ENCODE measurements at places on chromosomes 3 and 15. TPM values are rescaled to one million over a fixed set of nuclear protein-coding genes. Genes with fewer than 3 reads are reported as not detected.

DNA sequence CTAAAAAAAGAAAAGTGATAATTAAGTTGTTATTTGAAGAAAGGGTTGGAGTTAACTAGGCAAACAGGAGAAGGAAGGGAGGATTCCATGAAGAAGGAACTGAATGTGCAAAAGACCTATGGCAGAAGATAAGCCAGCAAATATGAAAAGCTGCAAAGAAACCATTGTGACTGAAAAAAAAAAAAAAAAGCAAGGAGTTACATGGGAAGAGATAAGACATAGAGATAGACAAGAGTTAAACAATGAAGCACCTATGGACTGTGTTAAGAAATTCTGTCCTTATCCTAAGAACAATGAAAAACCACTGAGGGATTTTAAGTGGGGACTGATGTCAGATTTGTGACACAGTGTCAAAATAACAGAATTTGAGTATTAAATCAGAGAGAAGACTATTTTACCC lies 17.0 kb downstream of the ZNF280D start:
- no peak for DNase-seq
- no peaks in the 10 kb centered on the region for H3K27me3 ChIP-seq
- H3K4me3 ChIP-seq, result no peak overlapping the region
- no peaks in the 10 kb centered on the region for H3K36me3 ChIP-seq
- H3K4me1 ChIP-seq, result no peaks in the 10 kb centered on the region

DNA sequence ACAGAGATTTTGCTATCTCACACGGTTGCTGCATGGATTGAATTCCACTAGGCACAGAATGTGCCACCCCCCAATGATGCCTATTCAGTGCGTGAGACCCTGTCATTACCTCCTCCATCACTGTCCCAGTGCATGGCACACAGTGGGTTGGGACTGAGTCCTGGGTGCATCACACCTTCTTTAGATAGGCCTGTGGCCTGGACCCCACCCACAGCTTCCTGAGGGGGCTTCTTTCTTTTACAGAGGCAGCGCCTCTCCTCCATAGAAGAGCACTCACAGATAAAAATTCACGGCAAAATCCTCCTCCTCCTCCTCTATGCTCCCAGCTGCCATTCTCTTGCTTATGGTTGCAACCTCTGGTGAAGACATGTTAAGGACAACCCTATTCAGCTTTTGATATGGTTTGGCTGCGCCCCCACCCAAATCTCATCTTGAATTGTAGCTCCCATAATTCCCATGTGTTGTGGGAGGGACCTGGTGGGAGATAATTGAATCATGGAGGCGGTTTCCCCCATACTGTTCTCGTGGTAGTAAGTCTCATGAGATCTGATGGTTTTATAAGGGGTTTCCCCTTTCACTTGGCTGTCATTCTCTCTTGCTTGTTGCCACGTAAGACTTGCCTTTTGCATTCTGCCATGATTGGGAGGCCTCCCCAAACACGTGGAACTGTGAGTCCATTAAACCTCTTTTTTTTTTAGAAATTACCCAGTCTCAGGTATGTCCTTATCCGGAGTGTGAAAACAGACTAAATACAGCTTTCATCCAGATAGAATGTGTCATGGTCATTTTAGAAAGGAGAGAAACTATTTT lies 147.6 kb downstream of the KLF13 start:
- no peak for DNase-seq
- H3K4me1 ChIP-seq, result peaks cover 10% of the 10 kb centered on the region
- no peaks in the 10 kb centered on the region for H3K27me3 ChIP-seq
- no peaks in the 10 kb centered on the region for H3K36me3 ChIP-seq
- no peak overlapping the region for H3K4me3 ChIP-seq

ULK4 gene
- 45.7 TPM for polyA plus RNA-seq

DNA sequence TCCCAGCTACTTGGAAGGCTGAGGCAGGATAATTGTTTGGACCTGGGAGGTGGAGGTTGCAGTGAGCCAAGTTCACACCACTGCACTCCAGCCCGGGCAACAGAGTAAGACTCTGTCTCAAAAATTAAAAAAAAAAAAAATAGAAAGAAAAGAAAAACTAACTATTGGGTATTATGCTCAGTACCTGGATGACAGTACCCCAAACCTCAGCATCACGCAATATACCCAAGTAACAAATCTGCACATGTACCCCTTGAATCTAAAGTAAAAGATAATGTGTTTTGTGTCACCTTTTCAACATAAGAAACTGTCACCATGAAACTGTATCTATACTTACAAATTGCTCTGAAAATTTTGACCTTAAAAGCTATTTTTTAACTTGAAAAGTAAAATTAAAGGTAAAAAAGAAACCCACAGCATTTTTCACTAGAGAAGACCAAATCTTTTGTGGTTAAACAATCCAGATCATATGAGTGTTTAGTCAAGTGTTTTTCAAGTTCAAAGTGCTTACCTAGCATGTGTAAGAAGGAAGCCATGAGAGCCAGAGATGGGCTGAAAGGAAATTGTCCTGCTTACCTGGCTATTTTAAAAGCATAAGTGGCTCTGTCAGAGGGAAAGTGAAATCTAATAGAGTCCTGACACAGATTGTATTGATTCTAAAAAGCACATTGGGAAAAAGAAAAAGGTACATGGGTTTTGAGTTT lies 50.5 kb downstream of the MYO1E start:
- H3K36me3 ChIP-seq, result no peaks in the 10 kb centered on the region
- H3K4me1 ChIP-seq, result no peaks in the 10 kb centered on the region
- H3K4me3 ChIP-seq, result no peak overlapping the region
- DNase-seq, result no peak

LTF gene
- 7.8 TPM for polyA plus RNA-seq

GRCh38 chr3:38579141-38579540 lies 70.3 kb downstream of the SCN5A start:
- H3K4me3 ChIP-seq, result no peak overlapping the region
- H3K27ac ChIP-seq, result no peak overlapping the region
- no peak for DNase-seq
- no peaks in the 10 kb centered on the region for H3K36me3 ChIP-seq

CHRNA5 gene
- polyA plus RNA-seq, result 3.7 TPM

GRCh38 chr3:191753196-191753595 lies 292.2 kb downstream of the PYDC2 start:
- H3K4me3 ChIP-seq, result no peak overlapping the region
- no peaks in the 10 kb centered on the region for H3K27me3 ChIP-seq
- DNase-seq, result no peak
- H3K27ac ChIP-seq, result no peak overlapping the region
- H3K36me3 ChIP-seq, result no peaks in the 10 kb centered on the region

DNA sequence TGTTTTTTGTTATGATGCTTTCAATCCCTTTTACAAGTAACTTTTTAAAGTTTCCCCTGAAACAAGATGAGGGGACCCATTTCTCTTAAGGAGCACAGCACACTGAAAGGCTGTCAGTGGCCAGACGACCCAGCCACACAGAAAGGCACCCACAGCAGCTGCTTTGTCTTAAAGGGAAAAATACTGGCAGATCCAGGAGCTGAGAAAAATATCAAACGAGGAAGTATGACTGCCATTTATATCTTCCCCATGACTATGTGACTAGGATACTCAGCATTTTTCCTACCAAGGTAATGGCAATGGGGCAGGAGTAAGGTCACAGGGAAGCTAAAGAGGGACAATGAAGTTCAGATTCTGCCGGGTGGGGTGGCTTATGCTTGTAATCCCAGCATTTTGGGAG lies 15.9 kb downstream of the ABCC5 start:
- H3K4me3 ChIP-seq, result no peak overlapping the region
- no peak for DNase-seq
- H3K4me1 ChIP-seq, result no peaks in the 10 kb centered on the region
- H3K27ac ChIP-seq, result no peak overlapping the region
- H3K27me3 ChIP-seq, result no peaks in the 10 kb centered on the region

GRCh38 chr3:58048301-58048700 lies 40.1 kb downstream of the FLNB start:
- no peak overlapping the region for H3K27ac ChIP-seq
- H3K4me1 ChIP-seq, result peaks cover 32% of the 10 kb centered on the region
- H3K27me3 ChIP-seq, result no peaks in the 10 kb centered on the region
- no peaks in the 10 kb centered on the region for H3K36me3 ChIP-seq
- no peak for DNase-seq

CLRN1 gene
- 0.38 TPM for polyA plus RNA-seq

SKOR1 gene
- 1.3 TPM for polyA plus RNA-seq

- no peak for DNase-seq
- no peaks in the 10 kb centered on the region for H3K4me1 ChIP-seq
- no peak overlapping the region for H3K27ac ChIP-seq
These were observed 203.5 kb upstream of the LINGO1 start for GRCh38 chr15:77836121-77836692.

DNA sequence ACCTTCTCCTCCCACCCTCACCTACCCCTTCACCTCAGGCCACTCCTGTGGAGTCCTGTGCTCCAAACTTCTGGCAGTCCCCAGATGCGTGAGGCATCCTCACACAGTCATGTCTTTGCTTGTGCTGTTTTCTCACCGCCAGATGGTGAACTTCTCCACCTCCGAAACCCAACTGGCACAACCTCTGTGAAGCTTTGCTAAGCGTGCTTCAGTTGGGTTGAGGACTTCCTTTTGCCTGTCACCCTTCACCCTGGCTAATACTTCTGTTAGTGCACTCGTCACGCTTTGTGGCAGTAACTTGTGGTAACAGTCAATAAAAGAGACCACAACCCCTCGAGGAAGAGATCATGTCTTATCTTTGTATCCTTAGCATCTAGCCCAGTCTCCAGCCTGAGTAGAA lies 42.0 kb upstream of the SKOR1 start:
- DNase-seq, result no peak
- no peaks in the 10 kb centered on the region for H3K27me3 ChIP-seq
- no peaks in the 10 kb centered on the region for H3K4me1 ChIP-seq

RYR3 gene
- polyA plus RNA-seq, result 4.4 TPM

DNA sequence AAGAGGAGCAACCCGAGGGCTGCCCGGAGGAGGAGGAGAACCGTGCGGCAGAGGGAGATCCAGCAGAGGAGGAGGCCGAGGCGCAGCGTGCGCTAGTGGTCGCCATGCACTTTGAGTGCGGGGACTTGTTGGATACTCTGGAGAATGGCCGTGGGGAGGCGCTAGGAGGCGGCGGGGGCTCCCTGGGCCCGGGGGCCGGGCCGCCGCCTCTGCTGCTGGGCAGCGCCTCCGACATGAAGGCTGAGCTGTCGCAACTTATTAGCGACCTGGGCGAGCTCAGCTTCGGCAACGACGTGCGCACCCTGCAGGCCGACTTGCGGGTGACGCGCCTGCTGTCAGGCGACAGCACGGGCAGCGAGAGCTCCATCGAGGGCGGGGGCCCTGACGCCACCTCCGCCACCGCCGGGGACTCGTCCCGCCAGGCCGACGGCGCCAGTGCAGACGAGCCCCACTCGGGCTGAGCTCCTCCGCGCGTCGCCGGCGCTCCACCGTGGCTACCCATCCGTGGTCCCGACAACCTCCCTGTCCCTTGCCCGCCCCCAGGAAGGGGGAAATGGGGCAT lies 2.0 kb downstream of the FAM43A start:
- H3K4me3 ChIP-seq, result peak overlapping the region; percentile 77
- H3K36me3 ChIP-seq, result no peaks in the 10 kb centered on the region
- no peak overlapping the region for H3K27ac ChIP-seq
- H3K4me1 ChIP-seq, result peaks cover 29% of the 10 kb centered on the region

DNA sequence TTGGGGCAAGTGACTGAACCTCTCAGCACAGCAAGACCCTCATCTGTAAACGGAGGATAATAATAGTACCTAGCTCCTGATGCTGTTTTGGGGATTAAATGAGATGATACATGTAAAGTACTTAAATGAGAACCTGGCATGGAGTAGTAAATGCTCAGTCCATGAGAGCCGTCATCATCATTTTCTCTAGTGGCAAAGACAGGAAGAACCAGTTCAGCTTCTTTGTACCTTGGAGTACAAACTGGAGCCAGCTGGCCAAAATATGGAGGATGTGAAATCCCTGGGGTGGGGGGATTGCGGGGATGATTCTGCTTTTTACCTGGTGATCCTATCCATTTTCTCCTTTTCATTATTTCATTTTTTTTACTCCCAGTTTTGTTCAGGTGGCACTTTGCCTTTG lies 204.2 kb upstream of the LRRN1 start:
- H3K4me1 ChIP-seq, result no peaks in the 10 kb centered on the region
- no peak for DNase-seq
- no peaks in the 10 kb centered on the region for H3K27me3 ChIP-seq
- no peak overlapping the region for H3K27ac ChIP-seq
- H3K4me3 ChIP-seq, result no peak overlapping the region
- no peaks in the 10 kb centered on the region for H3K36me3 ChIP-seq

GPR62 gene
- 0.18 TPM for polyA plus RNA-seq

- H3K27me3 ChIP-seq, result no peaks in the 10 kb centered on the region
- no peak overlapping the region for H3K27ac ChIP-seq
- no peak overlapping the region for H3K4me3 ChIP-seq
- H3K4me1 ChIP-seq, result no peaks in the 10 kb centered on the region
- H3K36me3 ChIP-seq, result no peaks in the 10 kb centered on the region
- no peak for DNase-seq
These were observed 190.5 kb upstream of the CMC1 start for GRCh38 chr3:28050885-28051284.

DNA sequence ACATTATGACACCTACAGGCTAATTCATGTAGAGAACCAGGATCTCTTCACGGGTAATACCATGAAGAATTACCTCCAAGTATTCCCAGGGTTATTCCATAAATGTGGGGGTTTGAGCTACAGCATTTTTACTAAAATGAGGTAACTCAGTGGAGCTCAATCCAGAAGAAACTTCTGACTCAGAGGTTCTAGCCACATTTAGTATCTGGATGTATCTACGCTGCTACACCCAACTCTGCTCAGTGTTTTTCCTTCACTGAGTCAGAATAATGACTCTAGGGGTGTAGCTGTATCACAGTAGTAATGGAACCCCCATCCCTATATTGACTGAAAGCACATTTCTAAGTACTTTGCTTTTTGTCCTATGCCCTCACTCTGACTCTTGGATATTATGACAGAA lies 52.4 kb downstream of the COPS2 start:
- no peak overlapping the region for H3K27ac ChIP-seq
- H3K36me3 ChIP-seq, result no peaks in the 10 kb centered on the region
- no peak for DNase-seq
- no peaks in the 10 kb centered on the region for H3K4me1 ChIP-seq

NMNAT3 gene
- polyA plus RNA-seq, result 76.5 TPM

DNA sequence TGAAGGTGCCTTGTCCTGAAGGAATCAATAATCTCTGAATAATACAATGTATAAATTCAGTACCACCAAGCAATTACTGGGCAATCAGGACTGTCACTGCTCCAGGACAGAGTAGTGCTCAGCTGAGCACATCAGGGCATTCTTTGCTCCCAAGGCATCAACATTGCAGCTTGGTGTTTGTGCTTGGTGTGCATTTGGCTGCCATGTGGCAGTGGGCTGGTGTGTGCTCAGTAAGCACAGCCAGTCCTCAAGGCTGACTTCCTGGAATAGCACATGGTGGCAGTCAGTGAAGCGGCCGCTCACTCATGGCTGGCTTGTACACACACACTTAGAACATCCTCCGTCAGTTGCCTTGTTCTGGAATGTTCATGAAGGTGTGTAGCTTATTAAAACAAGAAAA lies 217.0 kb downstream of the EPHB1 start:
- peaks cover 3% of the 10 kb centered on the region for H3K4me1 ChIP-seq
- H3K4me3 ChIP-seq, result no peak overlapping the region
- no peak overlapping the region for H3K27ac ChIP-seq

ACY1 gene
- polyA plus RNA-seq, result 26.7 TPM

Data from testis (tissue), 5 donors.